ENCODE measurements at places on chromosomes 6 and 20.

GRCh38 chr6:150667977-150668716, 68.5 kb downstream of the PLEKHG1 start:
- DNase-seq: peak; percentile 38

GRCh38 chr20:24937579-24937978, 11.5 kb upstream of the CST7 start:
- DNase-seq: no peak

DNA sequence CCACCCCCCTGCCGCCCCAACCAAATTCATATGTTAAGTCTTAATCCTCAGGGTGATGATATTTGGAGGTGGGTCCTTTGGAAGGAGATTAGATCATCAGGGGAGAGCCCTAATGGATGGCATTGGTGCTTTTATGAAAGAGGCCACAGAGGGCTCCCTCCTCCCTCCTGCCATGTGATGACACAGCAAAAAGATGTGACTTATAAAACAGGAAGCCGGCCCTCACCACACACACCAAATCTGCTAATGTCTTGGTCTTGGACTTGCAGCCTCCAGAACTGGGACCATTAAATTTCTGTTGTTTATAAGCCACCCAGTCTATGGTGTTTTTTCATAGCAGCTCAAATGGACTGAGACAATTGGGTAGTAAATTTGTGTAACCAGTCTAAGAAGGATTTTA, 176.3 kb downstream of the ADGRG6 start:
- DNase-seq: no peak

- DNase-seq: no peak
Measured at GRCh38 chr6:124703541-124703940, 258.7 kb upstream of the RNF217 start.

DNA sequence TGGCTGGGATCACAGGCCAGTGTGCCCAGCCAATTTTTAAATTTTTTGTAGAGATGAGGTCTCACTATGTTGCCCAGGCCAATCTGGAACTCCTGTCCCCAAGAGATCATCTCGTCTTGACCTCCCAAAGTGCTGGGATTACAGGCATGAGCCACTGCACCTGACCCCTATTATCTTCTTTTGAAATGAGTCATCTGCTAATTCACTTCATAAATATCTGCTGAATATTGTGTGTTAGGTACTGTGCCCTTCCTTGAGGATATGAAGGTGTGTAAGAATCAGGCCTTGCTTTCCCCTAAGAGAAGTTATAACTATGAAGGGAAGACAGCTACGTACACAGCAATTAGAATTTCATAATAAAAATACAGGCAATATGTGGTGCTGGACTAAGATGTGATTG, 8.2 kb downstream of the ATRN start:
- DNase-seq: no peak

DNA sequence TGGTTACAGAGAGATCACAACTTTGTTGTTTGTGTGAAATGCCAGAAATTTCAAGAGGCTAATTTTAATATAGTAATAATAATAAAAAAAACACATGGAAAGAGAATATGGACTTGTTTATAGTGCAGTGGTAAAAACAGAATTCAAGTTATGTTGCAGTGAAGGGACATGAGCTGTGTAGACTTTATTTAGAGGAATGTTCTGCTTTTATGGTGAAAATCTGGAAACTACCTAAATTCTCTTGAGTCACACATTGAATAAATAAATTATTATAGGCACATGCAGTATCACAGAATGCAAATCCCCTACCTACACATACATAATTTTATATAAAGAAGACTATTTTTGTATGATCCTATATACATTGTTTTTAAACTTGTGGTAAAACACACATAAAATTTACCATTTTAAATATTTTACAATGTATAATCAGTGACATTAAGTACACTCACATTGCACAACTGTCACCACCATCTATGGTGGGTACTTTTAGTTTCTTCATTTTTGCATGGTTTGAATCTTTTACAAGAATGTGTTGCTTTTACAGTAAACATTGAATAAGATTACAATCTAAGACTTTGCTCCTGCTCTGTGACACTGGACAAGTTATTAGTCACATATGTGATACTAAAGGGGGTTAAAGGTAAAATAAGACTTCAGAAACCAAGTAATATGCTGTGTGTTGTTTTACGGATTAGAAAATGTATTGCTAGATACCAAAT, 107.4 kb downstream of the B3GAT2 start:
- no peak for DNase-seq

- DNase-seq: peak; percentile 27
Measured at GRCh38 chr6:33147807-33148666, 44.2 kb downstream of the COL11A2 start.

GRCh38 chr6:16057446-16057845, 71.4 kb upstream of the MYLIP start:
- no peak for DNase-seq

- no peak for DNase-seq
Measured at GRCh38 chr20:16434062-16434664, 139.1 kb downstream of the KIF16B start.

DNA sequence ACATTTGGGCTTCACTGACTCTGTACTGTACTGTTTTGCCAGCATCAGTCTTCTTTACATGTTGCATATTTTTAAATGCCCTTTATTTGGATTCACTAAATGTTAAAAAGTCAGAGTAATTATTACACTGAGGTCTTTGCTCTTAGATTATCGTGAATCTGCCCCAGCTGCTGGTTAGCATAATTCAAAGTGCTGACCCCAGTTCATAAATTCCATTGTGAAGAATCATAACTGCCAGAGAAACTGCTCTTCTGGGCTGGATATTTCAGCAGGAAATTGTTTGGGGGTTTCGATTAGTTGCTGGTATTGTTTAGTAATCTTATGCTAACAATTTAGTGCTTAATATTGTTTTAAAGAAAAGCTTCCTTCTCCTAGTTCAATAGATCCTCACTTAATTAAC, 682.1 kb upstream of the MAP3K7 start:
- no peak for DNase-seq

GRCh38 chr20:35674921-35675320, 10.2 kb upstream of the CPNE1 start:
- no peak for DNase-seq

- no peak for DNase-seq
Measured at GRCh38 chr6:43990627-43991619, 136.3 kb downstream of the MRPL14 start.

DNA sequence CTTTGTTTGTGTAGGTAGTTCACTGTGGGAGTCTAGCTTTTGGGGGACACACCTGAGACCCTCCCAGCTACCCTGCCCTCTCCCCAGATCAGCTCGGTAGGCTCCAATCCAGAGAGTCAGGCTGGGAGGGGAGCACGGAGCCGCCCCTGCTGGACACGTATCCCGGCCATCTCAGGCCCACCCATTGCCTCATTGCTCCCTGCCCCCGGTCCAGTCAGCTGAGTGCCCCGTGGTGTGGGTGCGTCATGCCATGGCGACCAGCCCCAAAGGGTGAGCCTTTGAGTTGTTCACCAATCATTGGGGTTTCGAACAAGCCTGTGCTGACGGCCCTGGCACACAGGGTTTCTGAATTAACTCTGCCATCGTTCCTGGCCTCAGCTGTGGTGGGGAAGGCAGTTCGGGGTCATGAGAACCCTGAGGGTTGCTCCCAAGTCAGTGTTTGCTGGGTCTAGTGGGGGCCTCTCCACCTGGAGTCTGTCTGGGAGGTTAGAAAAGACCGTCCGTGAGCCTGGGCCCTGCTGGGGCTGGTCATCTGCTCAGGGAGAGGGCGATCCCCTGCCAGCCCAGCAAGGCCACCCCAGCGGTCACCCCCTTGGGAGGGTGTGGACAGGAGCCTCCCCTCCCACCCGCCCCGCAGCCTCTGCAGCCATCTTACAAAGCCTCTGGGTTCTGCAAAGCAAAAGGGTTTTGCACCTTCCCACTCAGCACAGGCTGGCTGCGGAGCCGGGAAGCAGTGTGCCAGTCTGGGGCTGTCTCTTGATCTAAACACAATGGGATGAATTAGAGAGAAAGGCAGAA, 34.5 kb downstream of the NTSR1 start:
- no peak for DNase-seq

GRCh38 chr6:17269840-17270239, 11.3 kb upstream of the RBM24 start:
- no peak for DNase-seq

DNA sequence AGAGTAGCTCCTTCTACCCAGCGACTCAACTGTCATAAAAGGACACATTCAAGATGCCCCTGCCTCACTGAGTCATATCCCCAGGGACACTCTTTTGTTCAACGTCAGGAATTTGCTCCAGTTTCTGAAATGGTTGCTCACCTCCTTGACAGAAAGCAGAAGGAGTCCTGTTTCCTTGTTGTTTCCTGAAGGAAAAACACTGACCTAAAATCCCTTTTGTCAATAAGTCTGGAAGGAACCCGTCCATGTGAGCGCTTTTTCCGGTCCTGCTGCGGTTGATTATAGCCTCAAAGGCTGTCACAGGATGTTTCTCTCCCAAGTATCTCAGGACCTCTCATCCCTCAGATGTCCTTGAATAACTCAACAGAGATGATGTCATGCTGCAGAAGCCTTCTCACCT, 113.6 kb upstream of the PLEKHG1 start:
- DNase-seq: no peak

- no peak for DNase-seq
Measured at GRCh38 chr6:112429226-112429625, 82.1 kb downstream of the RFPL4B start.

DNA sequence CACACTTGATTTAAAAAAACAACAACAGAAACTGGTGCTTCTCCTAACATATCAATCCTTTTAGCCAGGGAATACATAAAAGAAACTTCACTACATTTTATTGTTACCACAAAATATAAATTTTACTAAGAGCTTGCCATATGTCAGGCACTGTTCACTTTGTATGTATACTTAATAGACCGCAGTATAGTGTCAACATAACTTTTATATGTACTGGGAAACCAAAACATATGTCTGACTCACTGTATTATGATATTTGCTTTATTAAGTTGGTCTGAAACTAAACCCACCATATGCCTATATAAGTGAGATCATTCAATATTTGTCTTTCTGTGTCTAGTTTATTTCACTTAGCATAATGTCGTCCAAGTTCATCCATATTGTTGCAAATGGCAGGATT, 108.4 kb downstream of the KLHL32 start:
- DNase-seq: no peak

- DNase-seq: no peak
Measured at GRCh38 chr20:19850198-19850533, 92.1 kb downstream of the RIN2 start.

- DNase-seq: peak; percentile 7
Measured at GRCh38 chr6:106556368-106556960, 72.8 kb downstream of the RTN4IP1 start.

GRCh38 chr6:34792605-34793500, 970 bp downstream of the BLTP3A start:
- peak; percentile 12 for DNase-seq

- DNase-seq: no peak
Measured at GRCh38 chr20:59816146-59816738, 117.2 kb downstream of the SYCP2 start.

DNA sequence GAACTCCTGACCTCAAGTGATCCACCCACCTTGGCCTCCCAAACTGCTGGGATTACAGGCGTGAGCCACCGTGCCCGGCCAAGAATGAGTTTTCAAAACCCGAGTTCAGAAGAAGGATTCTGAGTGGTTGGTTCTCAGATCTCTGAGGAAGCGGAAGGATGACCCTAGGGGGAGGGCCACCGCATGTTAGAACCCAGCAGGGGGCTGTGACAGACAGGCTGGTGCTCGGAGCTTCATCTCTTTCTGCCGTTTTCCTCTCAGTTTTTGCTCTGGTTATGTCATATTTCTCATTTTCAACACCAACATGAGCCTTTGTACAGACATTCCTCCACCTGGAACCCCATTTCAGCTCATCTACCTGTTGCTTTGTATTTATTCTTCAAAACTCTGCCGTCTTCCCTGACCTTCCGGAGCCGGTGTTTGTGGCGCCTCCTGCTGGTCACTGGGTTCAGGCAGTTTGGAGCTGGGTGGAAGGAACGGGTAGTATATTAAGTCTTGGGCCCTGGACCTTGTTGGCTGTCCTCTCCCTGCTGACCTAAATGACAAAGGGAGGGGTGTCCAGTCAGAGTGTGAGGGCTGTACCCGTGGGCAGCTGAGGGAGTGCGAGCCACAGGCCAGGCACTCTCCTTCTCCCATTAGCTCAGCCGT, at the start of gene DEFB123:
TSS of gene DEFB123 (plus strand) at position 621 of the 648 bp plus-strand sequence. CDS start 67 bp downstream, outside the sequence.
- no peak for DNase-seq

GRCh38 chr20:54014293-54014926, 56.0 kb downstream of the BCAS1 start:
- no peak for DNase-seq

- DNase-seq: no peak
Measured at GRCh38 chr20:62020935-62021701, 44.6 kb downstream of the TAF4 start.

GRCh38 chr6:95093154-95093553, 484.2 kb upstream of the MANEA start:
- no peak for DNase-seq

DNA sequence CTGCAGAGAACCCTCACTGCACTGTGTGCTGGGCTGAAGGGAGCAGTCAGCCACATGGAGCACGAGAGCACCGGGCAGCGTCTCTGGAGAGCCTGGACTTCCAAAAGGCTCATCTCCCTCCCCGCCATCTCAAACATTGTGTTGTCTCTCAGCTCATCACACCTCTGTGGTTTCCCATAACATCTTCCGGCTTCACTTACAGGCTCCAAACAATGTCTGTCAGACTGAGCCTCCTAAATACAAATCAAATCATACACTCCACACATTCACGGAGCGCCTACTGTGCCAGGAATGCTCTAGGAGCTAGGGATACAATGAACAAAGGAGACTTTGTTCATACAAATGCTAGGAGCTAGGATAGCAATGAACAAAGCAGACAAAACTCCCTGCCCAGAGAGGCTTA, 398.0 kb downstream of the RNGTT start:
- DNase-seq: no peak

GRCh38 chr20:35491823-35492222, 36.4 kb downstream of the CEP250 start:
- no peak for DNase-seq

- DNase-seq: no peak
Measured at GRCh38 chr6:1554476-1555310, 55.0 kb upstream of the FOXC1 start.

DNA sequence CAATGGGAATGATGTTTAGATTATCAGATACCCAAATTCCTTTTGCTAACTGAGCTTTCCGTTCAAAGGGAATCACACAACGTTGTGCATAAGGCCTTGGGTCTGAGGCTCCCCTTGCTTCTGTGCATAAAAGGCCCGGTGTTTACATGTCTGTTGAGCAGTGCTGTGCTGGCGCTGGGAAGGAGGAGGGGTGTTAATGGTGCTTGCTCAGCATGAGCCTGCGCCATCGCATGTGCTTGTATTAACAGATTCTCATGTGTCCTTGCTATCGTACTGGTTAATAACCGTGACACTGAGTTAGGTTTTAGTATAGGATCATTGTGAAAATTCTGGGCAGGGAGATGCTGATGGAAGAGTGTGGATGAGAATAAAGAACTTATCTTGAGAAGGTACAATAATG, 62.3 kb upstream of the TRAF3IP2 start:
- peak; percentile 18 for DNase-seq

- no peak for DNase-seq
Measured at GRCh38 chr6:139979021-139979725, 604.7 kb upstream of the CITED2 start.

- DNase-seq: no peak
Measured at GRCh38 chr6:85465762-85466161, 15.9 kb downstream of the NT5E start.

GRCh38 chr6:112372226-112372806, 25.2 kb downstream of the RFPL4B start:
- no peak for DNase-seq

GRCh38 chr20:41386502-41387427, 20.1 kb upstream of the EMILIN3 start:
- no peak for DNase-seq

- no peak for DNase-seq
Measured at GRCh38 chr6:14770040-14770439, 475.8 kb upstream of the JARID2 start.

GRCh38 chr20:54139188-54139587, 34.6 kb downstream of the CYP24A1 start:
- DNase-seq: no peak
